Suprapubic skin (tissue), 4 donors: ENCODE measurements at places on chromosomes 5 and 9.
A peak's percentile ranks its signal among the peaks of the same experiment; 100 is the strongest.

DNA sequence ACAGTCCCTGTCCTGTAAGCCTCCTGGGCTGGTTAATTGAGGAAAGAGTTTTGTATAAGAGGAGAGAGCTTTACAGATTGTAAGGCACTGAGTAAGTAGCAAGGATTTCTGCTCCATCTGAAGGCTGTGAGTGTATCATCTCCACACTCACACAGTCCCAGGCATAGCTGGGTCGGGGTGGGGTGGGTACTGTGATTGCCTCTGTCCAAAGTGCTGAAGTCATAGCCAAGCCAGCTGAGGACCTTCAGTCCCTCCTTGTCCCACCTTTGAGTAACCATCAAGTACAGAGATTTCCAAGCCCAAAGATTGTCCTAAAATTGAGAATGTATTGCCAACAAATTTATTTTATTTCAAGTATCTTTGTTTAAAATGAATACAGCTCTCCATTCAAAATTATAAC is 5.5 kb upstream of the DNAJB5 start:
- DNase-seq = no peak

- DNase-seq = no peak
Observed at GRCh38 chr5:135189024-135189423, 155.0 kb upstream of the PITX1 start.

DNA sequence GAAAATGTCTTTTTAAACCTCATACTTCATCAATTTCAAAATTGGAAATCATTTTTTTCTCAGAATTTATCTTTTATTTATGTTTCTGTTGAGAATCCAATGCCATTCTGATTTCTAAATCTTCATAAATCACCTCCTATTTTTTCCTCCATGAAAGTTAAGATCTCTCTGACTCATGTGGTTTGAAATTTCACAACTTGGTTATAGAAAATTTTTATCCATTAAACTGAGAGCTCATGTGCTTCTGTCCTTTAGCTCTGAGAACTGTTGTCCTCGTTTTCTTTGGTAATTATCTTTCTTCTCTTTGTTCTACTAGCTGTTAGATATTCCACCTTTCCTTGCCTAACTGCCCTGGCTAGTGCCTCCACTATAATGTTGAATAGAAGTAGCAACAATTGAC is 1.5 kb upstream of the RNF180 start:
- DNase-seq = no peak

DNA sequence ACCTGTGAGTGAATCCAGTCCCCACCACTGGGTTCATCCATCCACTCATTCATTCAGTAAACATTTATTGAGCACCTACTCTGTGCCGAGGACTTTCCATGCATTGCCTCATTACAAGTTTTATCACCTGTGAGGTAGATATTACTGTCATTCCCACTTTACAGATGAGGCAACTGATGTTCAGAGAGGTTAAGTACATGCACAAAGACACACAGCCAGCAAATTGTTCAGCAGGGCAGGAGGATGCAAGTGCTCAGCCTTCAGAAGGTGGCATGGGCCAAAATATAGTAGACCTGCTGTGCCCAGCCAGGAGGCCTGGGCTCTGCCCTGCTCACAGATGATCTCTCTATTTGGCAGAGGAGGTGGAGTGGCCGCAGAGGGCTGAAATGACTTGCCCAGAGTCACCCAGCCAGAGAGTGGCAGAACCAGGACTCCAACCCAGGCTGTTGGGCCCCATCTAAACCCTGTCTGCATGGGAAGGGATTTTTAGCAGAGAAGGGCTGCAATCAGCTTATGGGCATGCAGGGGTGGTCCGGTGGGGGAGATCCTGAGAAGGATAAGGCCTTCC is 7.6 kb upstream of the NEURL1B start:
- DNase-seq = peak; percentile 29

GRCh38 chr5:21680196-21680595 is 1172.9 kb downstream of the CDH12 start:
- DNase-seq = no peak

DNA sequence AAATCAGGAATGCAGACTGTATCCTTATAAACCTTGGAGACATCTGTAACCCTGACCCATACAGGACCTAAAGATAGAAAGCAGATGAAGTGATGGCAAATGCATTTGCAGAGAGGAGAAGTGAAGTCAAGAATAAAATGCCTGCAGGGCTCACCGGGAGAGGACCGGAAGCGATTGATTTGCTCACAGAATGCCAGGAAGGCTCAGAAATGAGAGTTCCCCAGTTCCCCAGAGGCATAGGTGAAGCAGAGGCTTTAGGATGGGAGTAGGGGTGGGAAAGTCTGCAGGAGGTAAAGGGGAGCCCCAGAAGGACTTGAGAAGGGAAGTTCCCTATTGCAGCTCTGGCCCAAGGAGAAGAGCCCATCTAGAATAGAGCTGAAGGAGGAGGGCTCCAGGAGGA is 63.9 kb upstream of the TNFAIP8 start:
- no peak for DNase-seq

- DNase-seq = no peak
Observed at GRCh38 chr9:135152614-135153334, 65.3 kb downstream of the OLFM1 start.

GRCh38 chr5:9500625-9501024 is 45.2 kb downstream of the SEMA5A start:
- no peak for DNase-seq

DNA sequence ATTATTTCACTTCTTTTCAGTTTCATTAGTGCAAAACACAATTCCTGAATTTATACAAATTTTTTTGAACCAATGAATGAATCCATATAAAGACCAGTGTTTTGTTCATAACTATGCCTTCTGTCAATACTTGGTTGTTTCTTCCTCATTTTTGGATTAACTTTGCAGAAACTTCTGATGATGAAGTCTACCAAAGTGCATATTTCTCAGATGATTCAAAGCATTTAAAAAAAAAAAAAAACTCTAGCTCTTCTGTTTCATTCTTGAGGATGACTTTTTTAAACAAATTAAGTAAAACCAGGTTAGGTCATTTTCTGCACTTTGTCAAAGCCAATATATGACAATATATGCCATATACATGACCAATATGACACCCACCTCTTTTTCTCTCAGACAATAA is 92.6 kb downstream of the CHSY3 start:
- no peak for DNase-seq

DNA sequence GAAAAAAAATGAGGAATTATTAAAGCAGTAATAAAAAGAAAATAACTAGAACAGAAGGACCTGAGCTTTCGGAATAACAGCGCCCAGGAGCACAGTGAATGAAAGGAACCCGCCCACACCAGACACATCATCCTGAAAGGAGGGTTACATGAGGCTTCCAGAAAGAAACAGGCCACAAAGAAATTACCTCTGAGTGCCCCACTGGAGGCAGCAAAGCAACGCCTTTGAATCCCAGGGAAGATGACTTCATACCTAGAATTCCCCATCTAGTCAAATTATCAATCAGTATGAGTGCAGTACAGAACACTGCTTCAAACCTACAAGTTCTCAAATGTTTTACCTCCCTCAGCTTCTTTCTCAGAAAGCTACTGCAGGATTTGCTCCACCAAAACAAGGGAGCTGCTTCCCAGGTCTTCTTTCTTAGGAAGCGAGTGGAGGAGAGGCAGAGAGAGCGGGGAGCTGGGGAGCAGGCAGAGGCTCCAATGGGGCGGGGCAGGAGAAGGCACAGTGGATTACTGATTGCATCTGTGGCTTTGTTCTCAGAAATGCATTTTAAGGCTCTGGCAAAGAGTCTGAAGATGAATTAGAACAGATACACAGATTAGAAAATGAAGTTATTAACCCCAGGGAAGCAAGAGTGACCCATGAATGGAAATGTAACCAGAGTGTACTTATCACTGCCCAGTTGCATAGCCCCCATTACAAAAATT is 87.1 kb downstream of the SEMA4D start:
- no peak for DNase-seq

DNA sequence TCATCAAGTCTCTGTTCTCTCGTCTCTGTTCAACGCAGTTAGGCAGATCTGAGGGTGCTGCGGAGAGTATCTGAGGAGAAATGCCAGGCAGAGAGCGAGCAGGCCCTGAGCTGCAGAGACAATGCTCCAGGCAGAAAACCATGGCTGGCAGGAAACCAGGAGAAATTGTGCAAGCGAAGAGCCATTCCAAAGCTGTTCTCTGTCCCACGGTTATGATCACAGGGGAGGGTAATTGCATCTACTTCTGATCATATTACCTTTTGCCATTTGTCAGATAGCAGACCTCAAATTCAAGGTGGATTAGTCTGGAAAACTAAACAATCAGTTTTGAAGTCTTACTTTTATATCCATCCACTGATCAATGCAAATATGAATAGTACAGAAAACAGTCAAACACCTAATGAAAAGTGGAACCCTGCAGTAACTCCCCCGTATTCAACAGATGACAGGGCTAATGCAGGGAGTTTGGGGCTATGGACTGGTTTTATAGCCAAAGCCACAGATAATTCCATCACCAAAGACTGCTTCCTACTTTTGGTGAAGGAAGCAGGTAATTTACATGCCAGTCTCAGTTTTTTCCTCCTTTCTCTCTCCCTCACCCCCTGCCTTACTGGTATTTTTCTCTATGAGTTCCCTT is 228.0 kb downstream of the DCP2 start:
- peak; percentile 87 for DNase-seq

GRCh38 chr5:18984559-18985080 is 1003.4 kb downstream of the CDH18 start:
- DNase-seq = no peak

- DNase-seq = no peak
Observed at GRCh38 chr9:30078195-30078594, 2306.2 kb upstream of the ACO1 start.

DNA sequence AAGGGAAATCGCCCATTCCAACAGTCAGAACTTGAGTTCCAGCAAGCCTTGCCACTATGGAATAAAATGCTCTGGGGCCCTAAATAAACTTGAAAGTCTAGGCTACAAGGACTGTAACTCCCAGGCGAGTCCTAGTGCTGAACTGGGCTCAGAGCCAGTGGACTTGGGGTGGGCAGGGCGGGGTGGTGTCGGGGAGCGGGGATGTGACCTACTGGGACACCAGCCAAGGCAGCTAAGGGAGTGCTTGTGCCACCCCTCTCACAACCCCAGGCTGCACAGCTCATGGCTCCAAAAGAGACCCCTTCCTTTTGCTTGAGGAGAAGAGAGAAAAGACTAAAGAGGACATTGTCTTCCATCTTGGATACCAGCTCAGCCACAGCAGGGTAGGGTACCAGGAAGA is 61.5 kb downstream of the MEIKIN start:
- no peak for DNase-seq

GRCh38 chr5:61625681-61626621 is 293.9 kb downstream of the ZSWIM6 start:
- peak; percentile 74 for DNase-seq

- no peak for DNase-seq
Observed at GRCh38 chr5:155884041-155884440, 442.9 kb upstream of the SGCD start.

- DNase-seq = no peak
Observed at GRCh38 chr9:71690063-71690688, 78.1 kb downstream of the CEMIP2 start.
